ENCODE measurements at places on chromosomes 6 and 20. TPM values are rescaled to one million over a fixed set of nuclear protein-coding genes. Genes with fewer than 3 reads are reported as not detected.

BHLHE23 gene
- not detected for total RNA-seq

CHMP4B gene
- total RNA-seq = 43.6 TPM

TREM2 gene
- 5.7 TPM for total RNA-seq

KIF13A gene
- total RNA-seq = 34.6 TPM

WFDC12 gene
- total RNA-seq = not detected

ZFP57 gene
- total RNA-seq = 12.7 TPM

MUC21 gene
- not detected for total RNA-seq

GCNT2 gene
- total RNA-seq = 1.4 TPM

LST1 gene
- total RNA-seq = not detected

TSPO2 gene
- not detected for total RNA-seq

SPATA25 gene
- total RNA-seq = not detected

SLC17A3 gene
- not detected for total RNA-seq

RIPPLY2 gene
- 0.11 TPM for total RNA-seq

MDFI gene
- 415 TPM for total RNA-seq

LGSN gene
- total RNA-seq = not detected

FOXA2 gene
- 6.7 TPM for total RNA-seq

BNIP5 gene
- total RNA-seq = not detected

ZC2HC1B gene
- not detected for total RNA-seq

AHCY gene
- 263 TPM for total RNA-seq

MYMX gene
- total RNA-seq = not detected

LY6G6F gene
- total RNA-seq = not detected

All from hair follicular keratinocyte (primary cell).